NCI-H146 (cell line): ENCODE measurements at places on chromosomes 4 and X.

- DNase-seq: no peak
These were observed 54.3 kb downstream of the FAT4 start for GRCh38 chr4:125369098-125369497.

GRCh38 chrX:45771114-45771513, 570.4 kb upstream of the DIPK2B start:
- no peak for DNase-seq

GRCh38 chrX:6732101-6732500, 197.2 kb upstream of the VCX3A start:
- no peak for DNase-seq

DNA sequence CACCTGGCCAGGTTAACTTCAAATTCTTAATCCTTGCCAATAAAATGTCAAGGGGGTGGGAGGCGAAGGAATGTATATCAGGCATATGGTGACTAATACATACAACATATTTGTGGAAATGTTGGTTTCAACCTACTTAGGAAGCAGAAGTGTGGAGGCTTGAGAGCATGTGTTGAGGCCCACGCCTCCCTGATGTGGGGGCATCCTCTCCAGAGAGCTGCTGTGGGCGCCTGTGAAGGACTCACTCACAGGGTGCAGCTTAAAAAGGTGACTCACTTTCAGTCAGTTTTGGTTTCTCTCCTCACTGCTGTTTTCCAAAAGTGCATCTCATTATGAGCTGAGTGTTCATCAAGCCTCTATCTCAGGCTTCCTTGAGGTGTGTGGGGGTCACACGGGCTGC, 27.5 kb downstream of the LNX1 start:
- no peak for DNase-seq

- no peak for DNase-seq
These were observed 88.6 kb downstream of the HPRT1 start for GRCh38 chrX:134548257-134549201.
